Effector memory CD8-positive, alpha-beta T cell (primary cell): ENCODE measurements at places on chromosomes 5 and 9.

GRCh38 chr9:77177894-77178794 lies 810 bp downstream of the VPS13A start:
- peak overlapping the region; percentile 95 for H3K27ac ChIP-seq
- peaks cover 18% of the 10 kb centered on the region for H3K36me3 ChIP-seq
- H3K4me1 ChIP-seq, result peaks cover 38% of the 10 kb centered on the region
- H3K4me3 ChIP-seq, result peak overlapping the region; percentile 92

DNA sequence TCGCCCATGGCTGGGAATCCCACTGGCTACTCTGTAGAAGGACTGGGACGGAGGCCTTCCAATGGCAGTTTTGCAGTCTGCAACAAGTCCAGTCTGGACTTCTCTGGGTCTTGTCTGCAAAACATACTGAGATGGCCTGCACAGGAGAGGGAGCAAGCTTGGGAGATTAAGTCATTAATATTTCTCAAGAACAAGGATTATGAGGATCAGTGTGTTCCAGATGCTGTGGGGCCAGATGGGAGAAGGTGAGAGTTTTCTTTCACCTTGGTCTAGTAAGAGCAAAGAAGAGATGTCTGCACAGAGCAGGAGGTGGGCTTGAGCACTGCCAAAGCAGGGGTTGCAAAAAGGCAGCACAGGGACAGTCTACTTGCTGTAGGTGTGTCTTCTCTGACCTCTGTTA lies at the start of gene PDE6A:
Gene PDE6A, minus strand, starts transcription at position 128 of the 400 bp plus-strand sequence. Its CDS starts 120 bp downstream, at position 8.
- DNase-seq, result no peak
- H3K4me1 ChIP-seq, result no peaks in the 10 kb centered on the region
- peaks cover 42% of the 10 kb centered on the region for H3K27me3 ChIP-seq

DNA sequence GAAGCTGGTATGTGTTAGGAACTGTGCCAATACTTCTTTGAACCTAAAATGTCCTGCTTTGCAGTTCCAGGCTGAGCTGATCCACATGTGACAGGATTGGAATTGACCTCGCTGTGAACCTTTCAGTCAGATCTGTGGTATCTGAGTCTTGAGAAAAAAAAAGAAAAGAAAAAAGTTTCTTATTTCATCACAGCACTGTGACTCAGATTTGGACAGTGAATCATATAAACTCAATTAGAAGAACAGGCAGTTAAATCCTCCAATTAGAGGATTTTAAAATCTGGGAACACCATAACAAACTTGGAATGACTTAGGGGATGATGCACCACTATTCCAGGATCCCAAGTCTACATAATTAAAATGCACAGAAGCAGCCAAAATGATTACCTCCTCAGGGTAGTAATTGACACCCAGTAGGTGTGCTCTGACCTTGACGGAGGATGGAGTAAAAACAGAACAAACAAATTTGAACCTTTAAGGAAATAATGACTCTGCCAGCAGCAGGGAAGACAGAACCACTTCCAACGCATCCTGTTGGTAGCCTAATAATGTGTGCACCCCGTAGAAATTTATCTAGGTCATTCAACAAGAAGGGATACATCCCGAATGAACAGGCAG lies 57.8 kb upstream of the RAI14 start:
- peaks cover 29% of the 10 kb centered on the region for H3K27me3 ChIP-seq
- DNase-seq, result no peak

GRCh38 chr5:58501778-58502417 lies 10.7 kb downstream of the GAPT start:
- DNase-seq, result no peak
- H3K27me3 ChIP-seq, result peaks cover 13% of the 10 kb centered on the region
- no peak overlapping the region for H3K27ac ChIP-seq
- no peaks in the 10 kb centered on the region for H3K4me1 ChIP-seq
- H3K4me3 ChIP-seq, result no peak overlapping the region
- no peaks in the 10 kb centered on the region for H3K36me3 ChIP-seq

DNA sequence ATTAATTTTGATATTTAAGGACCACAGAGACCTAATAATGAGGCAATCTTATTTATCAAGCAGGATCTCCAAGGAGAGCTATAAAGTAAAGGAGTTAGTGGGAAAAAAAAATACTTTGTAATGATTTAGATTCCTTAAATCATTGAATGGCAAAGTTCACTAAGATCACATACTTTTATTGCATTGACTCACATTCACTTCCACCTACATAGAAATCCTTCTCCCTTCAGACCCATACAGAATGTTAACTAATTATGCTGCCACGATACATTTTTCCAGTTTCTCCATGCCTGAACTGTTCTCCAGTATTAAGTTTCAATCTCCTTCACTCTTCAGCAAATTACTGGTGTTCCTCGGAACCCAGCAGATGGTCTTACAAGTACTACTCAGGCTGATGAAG lies 388.7 kb downstream of the EFNA5 start:
- no peak overlapping the region for H3K27ac ChIP-seq
- no peaks in the 10 kb centered on the region for H3K27me3 ChIP-seq
- no peaks in the 10 kb centered on the region for H3K36me3 ChIP-seq
- H3K4me1 ChIP-seq, result peaks cover 13% of the 10 kb centered on the region
- no peak for DNase-seq
- H3K4me3 ChIP-seq, result no peak overlapping the region

GRCh38 chr9:116933251-116933650 lies 246.1 kb downstream of the TRIM32 start:
- no peak for DNase-seq
- H3K27me3 ChIP-seq, result no peaks in the 10 kb centered on the region
- no peaks in the 10 kb centered on the region for H3K36me3 ChIP-seq
- no peak overlapping the region for H3K27ac ChIP-seq
- H3K4me1 ChIP-seq, result no peaks in the 10 kb centered on the region

- peak overlapping the region; percentile 78 for H3K4me3 ChIP-seq
- DNase-seq, result no peak
- H3K27ac ChIP-seq, result no peak overlapping the region
- peaks cover 15% of the 10 kb centered on the region for H3K4me1 ChIP-seq
- peaks cover 51% of the 10 kb centered on the region for H3K36me3 ChIP-seq
- H3K27me3 ChIP-seq, result no peaks in the 10 kb centered on the region
Measured at GRCh38 chr9:136944212-136944518, 373 bp downstream of the FBXW5 start.

DNA sequence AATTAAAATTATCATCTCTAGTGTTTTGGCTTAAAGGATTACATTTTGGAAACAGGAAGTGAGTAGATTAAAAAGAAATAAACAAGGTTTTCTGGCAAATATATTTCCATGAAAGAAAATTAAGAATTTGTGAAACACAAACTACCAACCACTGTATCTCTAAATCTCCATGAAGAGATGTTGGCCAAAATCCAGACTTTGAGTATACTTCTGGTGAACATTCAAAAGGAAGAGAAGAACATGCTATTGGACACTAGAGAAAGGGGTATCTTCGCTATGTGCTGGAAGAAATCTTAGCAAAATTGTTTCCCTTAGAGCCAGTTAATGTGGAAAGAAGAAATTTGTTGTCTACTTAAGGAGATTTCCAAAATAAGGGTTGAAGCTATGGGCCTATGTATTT lies 710.4 kb upstream of the CTNND2 start:
- no peak overlapping the region for H3K4me3 ChIP-seq
- no peaks in the 10 kb centered on the region for H3K36me3 ChIP-seq
- no peak for DNase-seq
- H3K4me1 ChIP-seq, result no peaks in the 10 kb centered on the region
- no peak overlapping the region for H3K27ac ChIP-seq

GRCh38 chr9:129437626-129438323 lies 183.1 kb downstream of the C9orf50 start:
- peaks cover 22% of the 10 kb centered on the region for H3K4me1 ChIP-seq
- no peaks in the 10 kb centered on the region for H3K36me3 ChIP-seq
- H3K27me3 ChIP-seq, result peaks cover 55% of the 10 kb centered on the region
- peak overlapping the region; percentile 64 for H3K27ac ChIP-seq

- no peak overlapping the region for H3K4me3 ChIP-seq
- H3K4me1 ChIP-seq, result no peaks in the 10 kb centered on the region
- no peaks in the 10 kb centered on the region for H3K36me3 ChIP-seq
Measured at GRCh38 chr5:34459908-34460307, 196.2 kb upstream of the RAI14 start.

DNA sequence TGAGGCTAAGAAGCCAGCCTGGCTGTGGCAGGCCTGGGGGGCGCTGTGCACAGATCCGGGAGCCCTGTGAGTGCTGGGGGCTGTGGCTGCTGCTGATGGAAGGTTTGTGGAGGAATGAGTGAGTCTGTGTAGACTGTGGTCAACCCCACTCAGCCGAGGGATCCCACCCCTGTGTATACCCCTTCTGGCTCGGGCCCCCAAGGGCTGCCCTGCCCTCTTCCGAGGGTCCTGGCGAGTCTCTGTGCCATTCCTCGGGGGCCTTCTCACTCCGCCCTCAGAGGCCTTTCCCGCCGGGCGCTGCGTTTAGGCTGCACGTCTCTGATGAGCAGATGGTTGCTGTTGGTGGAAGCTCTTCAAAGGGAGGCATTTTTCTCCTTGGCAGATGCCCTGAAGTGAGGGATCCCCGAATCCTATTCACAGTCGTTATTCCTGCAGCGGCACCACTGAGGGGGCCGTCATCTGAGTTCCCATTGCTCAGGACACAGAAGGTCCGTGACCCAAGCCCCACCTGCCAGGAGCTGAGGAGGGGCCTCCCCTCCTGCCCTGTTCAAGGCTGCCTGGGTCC lies 94.1 kb downstream of the RXRA start:
- no peak for DNase-seq
- no peaks in the 10 kb centered on the region for H3K4me1 ChIP-seq
- H3K27ac ChIP-seq, result no peak overlapping the region
- H3K27me3 ChIP-seq, result no peaks in the 10 kb centered on the region

GRCh38 chr9:97558701-97559101 lies 57.2 kb downstream of the TMOD1 start:
- H3K4me3 ChIP-seq, result no peak overlapping the region
- no peak for DNase-seq
- H3K4me1 ChIP-seq, result no peaks in the 10 kb centered on the region
- no peak overlapping the region for H3K27ac ChIP-seq
- peaks cover 68% of the 10 kb centered on the region for H3K27me3 ChIP-seq
- no peaks in the 10 kb centered on the region for H3K36me3 ChIP-seq

DNA sequence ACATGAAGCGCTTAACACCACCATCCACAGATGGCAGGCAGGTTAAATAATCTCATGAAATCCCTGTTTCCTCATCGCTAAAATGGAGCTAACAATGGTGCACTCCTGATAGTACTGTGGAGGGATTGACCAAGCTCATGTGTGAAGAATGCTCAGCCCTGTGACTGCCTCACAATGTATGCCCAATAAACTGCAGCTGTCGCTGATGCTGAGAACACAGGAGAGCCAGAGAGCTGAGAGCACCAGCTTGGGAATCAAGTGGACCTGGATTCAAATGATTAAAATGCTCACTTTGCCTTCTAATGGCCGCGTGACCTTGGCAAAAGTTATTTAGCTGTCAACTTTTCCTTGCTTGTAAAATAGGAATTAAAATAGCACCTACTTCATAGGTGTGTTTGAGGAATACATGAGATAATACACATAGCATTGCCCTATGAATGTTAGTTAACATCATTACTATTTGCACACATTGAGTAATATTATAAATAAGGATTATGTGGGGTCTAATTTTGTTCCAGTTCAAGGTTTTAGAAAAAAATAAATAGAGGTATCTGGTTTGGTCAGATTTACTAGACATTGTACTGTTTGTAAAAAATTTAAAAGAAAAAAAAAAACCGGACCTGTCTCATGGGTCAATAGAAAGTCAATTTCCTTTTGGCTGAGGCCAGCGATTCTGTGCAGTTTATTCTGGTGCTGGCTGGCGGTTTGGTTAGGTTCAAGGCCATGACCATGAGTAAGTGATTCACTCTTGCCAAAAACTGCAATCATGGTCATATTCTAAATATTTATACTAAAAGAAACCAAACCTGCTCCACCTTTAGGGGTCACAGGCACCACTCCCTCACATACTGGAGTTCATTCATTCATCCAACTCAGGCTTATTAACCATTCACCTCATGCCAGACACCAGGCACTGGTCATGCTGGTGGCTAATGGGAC lies 101.3 kb downstream of the SH3TC2 start:
- no peaks in the 10 kb centered on the region for H3K36me3 ChIP-seq
- H3K27ac ChIP-seq, result no peak overlapping the region
- peaks cover 10% of the 10 kb centered on the region for H3K4me1 ChIP-seq
- no peaks in the 10 kb centered on the region for H3K27me3 ChIP-seq
- no peak for DNase-seq

GRCh38 chr9:133759946-133760345 lies 21.8 kb upstream of the SARDH start:
- H3K36me3 ChIP-seq, result no peaks in the 10 kb centered on the region
- H3K27ac ChIP-seq, result no peak overlapping the region
- H3K4me3 ChIP-seq, result no peak overlapping the region
- H3K4me1 ChIP-seq, result no peaks in the 10 kb centered on the region

DNA sequence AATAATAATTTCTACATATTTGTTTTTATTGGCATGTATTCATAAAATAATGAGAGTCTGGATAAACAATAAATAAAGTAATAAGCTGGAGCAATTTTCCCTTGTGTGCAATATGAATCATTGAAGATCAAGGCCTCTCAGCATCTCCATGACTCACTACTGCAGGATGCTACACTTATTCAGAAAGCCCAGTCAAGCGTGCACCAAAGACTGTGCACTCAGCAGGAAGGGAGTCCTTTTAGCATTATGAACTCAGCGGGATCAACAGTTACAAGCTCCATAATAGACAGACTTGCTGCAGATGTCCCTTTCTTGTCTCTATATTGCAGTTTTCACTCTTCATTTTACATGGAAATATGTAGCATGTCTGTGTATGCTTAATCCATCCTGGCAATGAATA lies 485.3 kb downstream of the CDH9 start:
- H3K27me3 ChIP-seq, result no peaks in the 10 kb centered on the region
- H3K36me3 ChIP-seq, result peaks cover 3% of the 10 kb centered on the region
- no peak for DNase-seq

DNA sequence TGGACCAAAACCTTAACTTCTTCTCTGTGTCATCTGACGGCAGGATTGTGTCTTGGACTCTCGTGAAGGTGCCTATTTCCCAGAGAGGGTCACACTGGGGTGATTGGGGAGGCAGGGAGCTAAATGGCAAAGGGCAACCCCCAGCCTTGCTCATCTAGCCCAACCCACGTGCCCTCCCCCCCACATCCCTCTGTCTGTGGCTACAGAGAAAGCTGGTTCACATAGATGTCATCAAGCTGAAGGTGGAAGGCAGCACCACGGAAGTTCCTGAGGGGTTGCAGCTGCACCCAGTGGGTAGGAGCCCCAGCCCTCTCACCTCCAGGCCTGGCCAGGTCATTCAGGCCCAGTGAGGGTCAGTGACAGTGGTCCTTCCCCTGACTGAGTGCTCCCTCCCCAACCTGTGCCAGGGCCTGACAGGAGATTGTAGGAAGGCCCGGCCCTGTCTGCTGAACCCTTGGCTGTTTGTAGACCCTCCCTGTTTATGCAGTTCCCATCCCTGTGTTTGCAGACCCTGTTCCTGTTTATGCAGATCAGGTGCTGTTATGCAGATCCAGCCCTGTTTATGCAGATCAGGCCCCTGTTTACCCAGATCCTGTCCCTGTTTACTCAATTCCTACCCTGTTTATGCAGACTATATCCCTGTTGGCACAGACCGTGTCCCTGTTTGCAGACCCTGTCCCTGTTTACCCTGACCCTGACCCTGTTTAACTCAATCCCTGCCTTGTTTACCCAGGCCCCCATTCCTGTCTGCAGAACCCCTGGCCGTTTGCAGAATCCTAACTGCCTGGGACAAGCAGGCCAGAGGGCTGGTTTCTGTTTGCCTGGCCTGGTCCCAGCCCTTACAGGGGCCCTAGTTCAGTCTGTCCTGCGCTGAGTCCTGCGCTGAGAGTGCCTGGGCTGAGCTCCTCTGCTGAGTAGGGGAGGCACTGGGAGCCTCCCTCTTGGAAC lies 10.4 kb downstream of the ENHO start:
- no peak for DNase-seq
- no peak overlapping the region for H3K4me3 ChIP-seq
- H3K4me1 ChIP-seq, result no peaks in the 10 kb centered on the region
- no peak overlapping the region for H3K27ac ChIP-seq
- no peaks in the 10 kb centered on the region for H3K27me3 ChIP-seq
